Neuronal stem cell (in vitro differentiated cells): ENCODE measurements at places on chromosomes 2 and 18.

DNA sequence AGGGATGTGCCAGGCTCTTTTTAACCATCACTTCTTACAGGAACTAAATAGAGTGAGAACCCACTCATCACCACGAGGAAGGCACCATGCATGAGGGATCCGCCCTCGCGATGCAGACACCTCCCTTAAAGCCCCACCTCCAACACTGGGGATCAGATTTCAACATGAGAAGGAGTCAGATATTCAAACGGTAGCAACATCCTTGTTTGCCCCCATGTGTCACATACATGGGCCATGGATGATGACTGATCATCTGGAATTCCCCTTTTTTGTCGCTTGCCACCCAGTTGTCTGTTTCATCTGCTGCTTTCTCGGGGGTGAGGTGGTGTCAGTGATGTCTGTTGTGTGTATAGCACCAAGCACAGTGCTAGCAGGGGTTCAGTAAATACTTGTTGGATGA is 57.9 kb downstream of the NCK2 start:
- H3K4me3 ChIP-seq = no peak overlapping the region
- no peaks in the 10 kb centered on the region for H3K27me3 ChIP-seq
- peaks cover 4% of the 10 kb centered on the region for H3K36me3 ChIP-seq
- peaks cover 11% of the 10 kb centered on the region for H3K4me1 ChIP-seq
- no peak for DNase-seq
- H3K27ac ChIP-seq = no peak overlapping the region

- no peak for DNase-seq
- no peak overlapping the region for H3K4me3 ChIP-seq
- H3K4me1 ChIP-seq = peaks cover 27% of the 10 kb centered on the region
- H3K27ac ChIP-seq = peak overlapping the region; percentile 9
- H3K36me3 ChIP-seq = no peaks in the 10 kb centered on the region
These were observed 59.6 kb downstream of the KCNF1 start for GRCh38 chr2:10971161-10971887.

DNA sequence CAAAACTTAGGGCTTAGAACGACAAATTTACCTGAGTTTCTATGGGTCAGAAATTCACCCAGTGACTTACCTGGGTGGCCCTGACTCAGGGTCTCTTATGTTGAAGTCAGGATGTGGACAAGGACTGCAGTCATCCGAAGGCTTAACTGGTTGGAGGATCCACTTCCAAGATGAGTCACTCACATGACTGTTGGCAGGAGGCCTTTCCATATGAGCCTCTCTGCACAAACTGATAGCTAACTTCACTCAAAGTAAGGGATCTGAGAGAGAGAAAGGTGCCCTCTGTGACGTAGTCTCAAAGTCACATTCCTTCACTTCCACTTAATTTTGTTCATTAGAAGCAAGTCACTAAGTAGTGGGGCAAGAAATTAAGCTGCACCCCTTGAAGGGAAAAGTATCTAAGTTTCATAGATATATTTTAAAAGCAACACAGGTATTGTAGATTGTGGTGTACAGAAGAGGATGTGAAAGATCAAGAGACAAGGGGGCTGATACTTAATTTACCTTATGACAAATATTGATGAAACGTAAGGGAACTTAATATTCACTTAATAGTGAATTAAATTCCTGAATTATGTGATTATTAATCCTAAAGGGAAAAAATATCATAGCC is 48.4 kb downstream of the TANK start:
- H3K27ac ChIP-seq = no peak overlapping the region
- H3K4me1 ChIP-seq = peaks cover 2% of the 10 kb centered on the region
- H3K27me3 ChIP-seq = no peaks in the 10 kb centered on the region

DNA sequence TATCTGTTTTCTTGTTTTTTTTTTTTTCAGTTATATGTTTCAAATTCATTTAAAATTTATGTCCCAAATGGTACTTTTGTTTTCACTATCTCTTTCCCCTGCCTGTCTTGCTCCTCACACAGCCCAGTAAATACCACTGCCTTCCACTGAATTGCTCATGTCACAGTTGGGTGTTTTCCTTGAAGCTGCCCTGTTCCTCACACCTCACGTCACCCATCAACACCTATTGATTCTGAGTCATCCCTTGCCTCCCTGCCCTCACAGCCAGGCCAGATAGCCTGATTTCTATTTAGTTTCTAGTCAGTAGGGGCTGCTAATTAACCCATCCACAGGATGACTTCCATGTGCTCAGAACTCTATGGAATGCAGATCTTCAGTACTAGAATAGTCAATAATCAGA is 25.3 kb downstream of the FSHR start:
- no peak for DNase-seq
- no peaks in the 10 kb centered on the region for H3K4me1 ChIP-seq
- no peaks in the 10 kb centered on the region for H3K27me3 ChIP-seq
- H3K27ac ChIP-seq = no peak overlapping the region
- H3K36me3 ChIP-seq = no peaks in the 10 kb centered on the region
- H3K4me3 ChIP-seq = no peak overlapping the region

DNA sequence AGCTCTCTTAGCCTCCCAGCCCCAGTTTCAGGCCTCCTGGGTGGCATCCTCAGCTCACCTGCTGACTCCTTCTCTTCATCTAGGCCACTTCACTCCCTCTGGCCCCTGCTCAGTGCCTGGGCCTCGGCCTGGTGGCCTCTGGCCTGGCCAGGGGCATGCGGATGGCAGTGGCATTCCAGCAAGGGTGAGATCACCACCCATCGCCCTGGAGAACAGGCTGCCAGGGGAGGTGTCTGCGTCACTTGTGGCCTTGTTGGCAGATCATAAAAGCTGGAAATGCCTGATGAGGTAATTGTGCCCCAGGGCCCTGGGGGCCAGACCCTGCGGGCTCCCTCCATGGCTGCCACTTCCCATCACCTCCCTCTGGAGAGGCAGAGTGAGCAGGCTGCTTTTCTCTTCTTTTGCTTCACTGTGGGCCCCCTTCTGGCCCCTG is 72.5 kb upstream of the SMAD2 start:
- no peak overlapping the region for H3K4me3 ChIP-seq
- H3K27ac ChIP-seq = no peak overlapping the region
- H3K27me3 ChIP-seq = no peaks in the 10 kb centered on the region
- H3K4me1 ChIP-seq = peaks cover 10% of the 10 kb centered on the region
- DNase-seq = no peak

GRCh38 chr2:177799531-177799930 is 273.0 kb downstream of the PDE11A start:
- no peak overlapping the region for H3K4me3 ChIP-seq
- no peaks in the 10 kb centered on the region for H3K4me1 ChIP-seq
- H3K27me3 ChIP-seq = peaks cover 4% of the 10 kb centered on the region
- DNase-seq = peak; percentile 35
- H3K36me3 ChIP-seq = no peaks in the 10 kb centered on the region
- no peak overlapping the region for H3K27ac ChIP-seq
